NCI-H1436 (cell line): ENCODE measurements at places on chromosomes 7 and 10.

GRCh38 chr7:1804310-1804709, 134.2 kb downstream of the ELFN1 start:
- no peak for DNase-seq

DNA sequence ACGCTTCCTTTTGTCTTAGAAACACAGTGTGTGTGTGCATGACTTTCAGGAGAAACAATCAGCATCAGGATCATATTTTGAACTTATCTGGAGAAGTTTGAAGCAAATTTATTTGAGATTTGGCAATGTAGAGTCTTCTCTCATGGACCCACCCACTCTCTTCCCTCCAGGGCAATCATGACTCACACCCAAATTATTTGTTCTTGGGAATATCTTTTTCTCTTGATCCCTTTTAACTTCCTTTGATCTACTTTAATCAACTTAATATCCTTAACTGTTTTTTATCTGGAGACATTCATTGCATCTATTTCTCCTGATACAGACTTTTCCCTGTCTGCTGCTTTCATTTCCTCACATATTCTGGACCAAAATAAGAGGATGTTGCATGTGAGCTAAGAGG, 1174.3 kb downstream of the GATA3 start:
- DNase-seq = no peak

GRCh38 chr7:94481279-94481678, 28.3 kb upstream of the CASD1 start:
- no peak for DNase-seq

DNA sequence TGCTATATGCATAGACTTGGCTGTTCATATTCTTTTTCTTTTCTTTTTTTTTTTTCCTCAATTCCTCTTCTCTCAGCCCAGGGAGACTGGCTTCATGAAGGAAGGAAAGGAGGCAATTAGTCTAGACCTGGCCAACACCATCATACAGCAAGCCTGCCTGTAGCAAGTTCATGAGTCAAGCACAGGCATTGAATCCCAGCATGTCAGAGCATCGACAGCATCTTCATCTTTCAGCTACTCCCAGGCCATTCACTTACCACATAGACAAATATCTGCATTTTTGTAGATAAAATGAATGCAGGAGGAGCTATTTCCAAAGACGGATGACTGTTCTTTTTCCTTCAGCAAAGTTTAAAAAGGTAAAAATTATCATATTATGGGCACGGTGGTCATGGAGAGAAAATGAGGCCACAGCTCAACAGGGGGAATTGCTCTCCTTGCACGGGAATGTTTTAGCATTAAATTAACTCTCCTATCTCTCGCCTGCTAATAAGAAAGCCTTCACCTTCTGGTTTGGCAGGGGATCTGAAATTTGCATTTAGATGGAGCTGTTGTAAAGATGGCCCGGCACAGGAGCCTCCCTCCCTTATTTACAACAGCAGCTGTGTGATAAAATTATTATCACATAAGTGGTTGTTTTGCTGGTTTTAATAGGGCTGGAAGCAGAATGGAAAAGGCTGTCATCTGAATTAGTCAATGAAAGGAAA, 626.5 kb upstream of the AUTS2 start:
- no peak for DNase-seq

- DNase-seq = no peak
These were observed 308.5 kb upstream of the FZD1 start for GRCh38 chr7:90955641-90956207.

DNA sequence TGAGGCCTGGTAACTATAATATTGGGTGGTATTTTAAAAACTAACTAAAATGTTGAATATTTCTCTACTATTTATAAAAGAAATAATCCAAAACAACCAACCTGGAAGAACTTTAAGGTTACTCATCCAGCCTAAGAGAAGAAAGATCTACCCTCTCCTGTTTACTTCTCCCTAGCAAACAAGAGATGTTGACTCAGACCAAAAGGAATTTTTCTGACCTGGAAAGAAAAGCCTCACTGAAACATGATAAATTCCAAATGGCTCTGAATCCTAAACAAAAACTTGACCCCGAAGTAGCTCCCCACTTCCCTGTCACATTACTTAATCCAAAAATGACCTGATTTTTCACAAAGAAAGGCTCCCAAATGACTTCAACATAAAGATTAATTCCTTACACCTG, 101.2 kb downstream of the PARD3 start:
- DNase-seq = no peak

DNA sequence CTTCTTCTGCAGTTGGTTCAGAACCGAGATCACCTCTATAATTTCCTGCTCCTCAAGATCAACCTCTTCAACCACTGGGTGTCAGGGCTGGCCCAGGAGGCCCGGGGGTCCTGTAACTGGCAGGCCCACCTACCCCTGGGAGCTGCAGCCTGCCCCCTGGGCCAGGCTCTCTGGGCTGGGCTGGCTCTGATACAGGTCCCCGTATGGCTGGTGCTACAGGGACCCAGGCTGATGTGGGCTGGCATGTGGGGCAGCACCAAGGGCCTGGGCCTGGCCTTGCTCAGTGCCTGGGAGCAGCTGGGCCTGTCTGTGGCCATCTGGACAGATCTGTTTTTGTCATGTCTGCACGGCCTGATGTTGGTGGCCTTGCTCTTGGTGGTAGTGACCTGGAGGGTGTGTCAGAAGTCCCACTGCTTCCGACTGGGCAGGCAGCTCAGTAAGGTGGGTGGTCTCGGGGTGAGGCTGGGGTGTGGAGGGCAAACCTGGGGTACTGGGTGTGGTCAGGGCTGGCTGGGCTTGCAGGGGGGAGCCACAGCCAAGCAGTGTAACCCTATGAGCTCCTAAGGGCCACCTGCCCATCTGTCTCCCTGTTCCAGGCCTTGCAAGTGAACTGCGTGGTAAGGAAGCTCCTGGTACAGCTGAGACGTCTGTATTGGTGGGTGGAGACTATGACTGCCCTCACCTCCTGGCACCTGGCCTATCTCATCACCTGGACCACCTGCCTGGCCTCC, 4.2 kb downstream of the TMEM270 start:
- DNase-seq = no peak

- DNase-seq = no peak
These were observed 190.4 kb upstream of the PLXNA4 start for GRCh38 chr7:132766660-132767059.
